Daoy (cell line): ENCODE measurements at places on chromosomes 12 and 14. TPM values are rescaled to one million over a fixed set of nuclear protein-coding genes. Genes with fewer than 3 reads are reported as not detected.

DNA sequence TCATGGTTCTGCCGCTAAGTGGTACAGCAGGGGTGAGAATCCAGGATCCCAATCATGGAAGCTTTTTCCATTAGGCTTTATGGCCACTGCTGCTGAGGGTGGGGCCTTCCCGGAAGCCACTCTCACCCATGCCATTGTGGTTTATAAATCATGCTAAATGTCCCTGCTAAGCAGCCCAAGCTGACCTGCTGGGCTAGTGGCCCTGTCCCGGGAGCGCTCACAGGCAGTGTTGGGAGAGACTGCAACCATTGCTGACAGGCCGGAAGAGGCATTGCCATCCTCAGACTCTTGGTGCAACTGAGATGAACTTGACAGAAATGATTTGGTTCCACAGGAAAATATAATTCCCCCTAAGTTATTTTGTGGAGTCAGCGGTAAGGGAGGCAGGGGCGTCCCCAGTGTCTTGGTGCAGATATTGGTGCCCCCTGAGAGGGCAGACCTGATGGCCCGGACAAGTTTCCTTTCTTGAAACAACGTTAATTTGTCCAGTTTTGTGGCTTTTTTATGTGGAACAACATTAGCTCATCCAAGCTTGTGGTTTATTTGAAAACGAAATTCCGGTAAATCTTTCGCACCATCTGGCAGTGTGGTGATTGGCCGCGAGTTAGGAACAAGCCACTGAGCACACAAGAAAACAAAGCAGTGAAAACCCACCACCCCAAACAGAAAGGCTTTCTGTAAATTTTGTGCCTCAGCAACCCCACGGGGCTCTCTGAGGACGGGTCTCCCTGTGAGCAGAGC lies 82.3 kb downstream of the SSPN start:
- DNase-seq = peak; percentile 60

GRCh38 chr12:26031318-26031717 lies 72.8 kb downstream of the RASSF8 start:
- no peak for DNase-seq

DNA sequence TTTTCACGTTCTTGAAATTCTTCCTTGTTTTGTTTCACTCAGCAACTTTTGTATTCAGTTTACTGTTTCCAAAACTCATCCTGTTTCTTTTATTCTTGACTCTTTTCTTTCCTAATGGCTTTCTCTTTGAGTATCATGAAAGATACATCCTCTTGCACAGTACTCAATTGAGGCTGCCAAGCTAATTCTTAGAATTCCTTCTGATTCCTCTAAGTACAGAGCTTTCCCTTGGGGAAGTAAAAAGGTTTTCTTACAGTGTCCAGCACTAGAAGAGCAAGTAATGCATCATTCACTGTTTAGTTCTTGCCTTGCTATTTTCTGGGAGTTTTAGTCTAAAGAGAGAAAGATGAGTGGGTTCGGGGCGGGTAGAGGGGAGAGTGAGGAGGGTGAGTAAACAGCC lies 154.1 kb downstream of the NEDD1 start:
- DNase-seq = no peak

Gene CCDC175
- 0.12 TPM in 1 of 2 replicates, not detected in the other for total RNA-seq

GRCh38 chr14:91753501-91754128 lies 21.7 kb upstream of the CATSPERB start:
- DNase-seq = peak; percentile 32

DNA sequence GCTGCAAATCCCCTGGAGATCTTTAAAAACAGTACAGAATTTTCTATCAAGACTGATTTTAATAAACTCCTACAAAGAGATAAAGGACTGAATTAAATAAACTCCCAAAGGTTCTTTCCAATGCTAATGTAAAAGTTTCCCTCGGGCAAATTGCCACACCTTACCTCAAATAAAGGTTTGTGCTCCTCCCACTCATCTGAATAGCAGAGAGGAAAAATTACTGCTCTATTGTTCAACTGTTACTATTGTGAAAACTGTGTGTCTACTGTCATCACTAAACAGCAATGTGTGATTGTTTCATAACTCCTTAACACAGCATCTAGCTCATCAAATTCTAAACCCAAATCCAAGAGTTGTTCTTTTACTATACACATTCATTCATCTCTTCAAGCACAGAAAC lies 3.2 kb downstream of the SPTLC2 start:
- DNase-seq = no peak

DNA sequence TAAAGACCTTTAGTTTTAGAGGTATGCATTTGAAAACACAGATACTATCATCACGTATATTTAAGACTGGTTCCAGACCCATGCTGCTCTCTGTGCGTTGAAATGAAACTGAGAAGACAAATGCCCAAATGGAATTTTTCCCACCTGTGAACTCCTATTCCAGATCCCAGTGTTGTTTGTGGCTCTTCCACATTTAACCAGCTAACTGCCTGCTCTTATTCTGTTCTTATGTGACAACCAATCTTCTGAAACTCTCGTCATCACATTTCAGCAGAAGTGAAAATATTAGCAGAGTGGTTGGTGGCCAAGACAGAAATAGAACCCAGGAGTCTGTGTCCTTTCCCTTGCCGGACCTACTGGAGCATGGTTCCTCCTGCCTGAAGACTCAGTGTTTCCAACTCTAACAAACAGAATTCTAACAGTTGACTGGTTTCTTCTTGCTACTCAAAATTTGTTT lies 460.2 kb downstream of the RAD51B start:
- DNase-seq = no peak

Gene EPYC
- total RNA-seq = not detected in 2 replicates

GRCh38 chr12:28294300-28294699 lies 104.0 kb downstream of the CCDC91 start:
- peak; percentile 19 for DNase-seq

Gene SLC4A8
- total RNA-seq = 2.3 and 16.6 TPM in 2 replicates

- DNase-seq = peak; percentile 41
These were observed 3.3 kb upstream of the CHURC1 start for GRCh38 chr14:64910847-64911495.

DNA sequence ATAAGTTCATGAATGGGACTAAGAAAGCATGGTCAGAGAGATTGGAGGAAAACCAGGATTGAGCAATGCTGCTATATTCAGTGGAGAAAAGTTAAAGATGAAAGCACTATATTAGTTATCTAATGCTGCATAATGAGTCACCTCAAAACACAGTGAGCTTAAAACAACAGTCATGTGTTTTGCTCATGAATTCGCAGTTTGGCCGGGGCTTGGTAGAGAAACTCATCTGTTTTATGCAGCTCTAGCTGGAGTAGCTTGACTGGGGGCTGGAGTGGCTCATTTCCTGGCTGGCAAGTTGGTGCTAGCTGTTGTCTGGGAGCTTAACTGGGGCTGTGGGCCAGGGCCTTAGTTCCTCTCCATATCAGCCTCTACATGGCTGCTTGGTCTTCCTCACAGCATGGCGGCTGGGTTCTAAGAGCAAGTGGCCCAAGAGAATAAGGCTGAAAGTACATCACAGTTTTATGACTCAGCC lies 90.1 kb downstream of the ADCK1 start:
- peak; percentile 50 for DNase-seq

Gene RNF212B
- total RNA-seq = not detected in 2 replicates

DNA sequence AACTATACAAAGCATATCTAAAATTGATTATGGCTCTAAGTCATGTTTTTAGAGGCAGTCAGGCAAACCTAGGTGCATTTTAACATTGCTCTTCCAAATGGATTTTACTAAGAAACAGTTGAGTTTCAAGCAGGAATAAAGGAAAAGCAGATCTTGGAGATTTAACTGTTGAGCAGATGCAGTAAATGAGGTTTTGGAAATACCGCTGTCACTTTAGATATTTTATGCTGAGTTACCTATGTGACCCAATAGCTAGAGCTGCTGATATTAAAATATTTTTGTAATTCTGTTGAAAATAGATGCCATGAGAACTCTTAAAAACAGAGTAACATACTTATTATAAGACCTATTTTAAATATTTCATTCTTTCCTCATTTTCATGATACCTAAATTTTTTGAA lies 181.4 kb downstream of the SYT1 start:
- no peak for DNase-seq

Gene WSCD2
- total RNA-seq = 0.06 and 0.63 TPM in 2 replicates

Gene ASPG
- total RNA-seq = not detected in 2 replicates

Gene KRT79
- total RNA-seq = 0.57 and 2.6 TPM in 2 replicates

Gene NTN4
- 36.5 and 41.3 TPM in 2 replicates for total RNA-seq

- no peak for DNase-seq
These were observed 545.2 kb upstream of the MGAT4C start for GRCh38 chr12:86801439-86801838.

Gene CYP27B1
- 2.2 and 2.6 TPM in 2 replicates for total RNA-seq

GRCh38 chr14:29857551-29857950 lies 70.1 kb downstream of the PRKD1 start:
- no peak for DNase-seq

DNA sequence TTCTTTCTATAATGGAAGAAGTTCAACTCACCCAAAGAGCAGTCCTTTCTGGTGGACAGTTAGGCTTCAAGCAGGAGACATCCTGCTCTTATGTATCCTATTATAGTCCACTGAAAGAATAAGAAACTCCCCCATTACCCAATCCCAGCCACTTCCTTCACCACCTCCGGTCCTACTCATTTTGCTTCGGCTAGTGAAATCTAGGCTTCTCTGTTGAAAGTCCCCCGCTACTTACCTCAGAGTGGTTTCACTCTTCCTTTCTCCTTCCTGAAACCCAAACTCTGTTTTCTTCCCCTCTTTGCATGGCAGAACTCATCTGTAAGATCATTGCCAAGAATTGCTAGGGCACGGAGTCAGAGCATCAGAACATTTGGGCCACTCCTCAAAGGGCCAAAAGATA lies at the start of gene GPR84:
GPR84 (minus strand) TSS at position 74 of the 400 bp plus-strand sequence. CDS start 635 bp downstream, outside the sequence.
- no peak for DNase-seq

DNA sequence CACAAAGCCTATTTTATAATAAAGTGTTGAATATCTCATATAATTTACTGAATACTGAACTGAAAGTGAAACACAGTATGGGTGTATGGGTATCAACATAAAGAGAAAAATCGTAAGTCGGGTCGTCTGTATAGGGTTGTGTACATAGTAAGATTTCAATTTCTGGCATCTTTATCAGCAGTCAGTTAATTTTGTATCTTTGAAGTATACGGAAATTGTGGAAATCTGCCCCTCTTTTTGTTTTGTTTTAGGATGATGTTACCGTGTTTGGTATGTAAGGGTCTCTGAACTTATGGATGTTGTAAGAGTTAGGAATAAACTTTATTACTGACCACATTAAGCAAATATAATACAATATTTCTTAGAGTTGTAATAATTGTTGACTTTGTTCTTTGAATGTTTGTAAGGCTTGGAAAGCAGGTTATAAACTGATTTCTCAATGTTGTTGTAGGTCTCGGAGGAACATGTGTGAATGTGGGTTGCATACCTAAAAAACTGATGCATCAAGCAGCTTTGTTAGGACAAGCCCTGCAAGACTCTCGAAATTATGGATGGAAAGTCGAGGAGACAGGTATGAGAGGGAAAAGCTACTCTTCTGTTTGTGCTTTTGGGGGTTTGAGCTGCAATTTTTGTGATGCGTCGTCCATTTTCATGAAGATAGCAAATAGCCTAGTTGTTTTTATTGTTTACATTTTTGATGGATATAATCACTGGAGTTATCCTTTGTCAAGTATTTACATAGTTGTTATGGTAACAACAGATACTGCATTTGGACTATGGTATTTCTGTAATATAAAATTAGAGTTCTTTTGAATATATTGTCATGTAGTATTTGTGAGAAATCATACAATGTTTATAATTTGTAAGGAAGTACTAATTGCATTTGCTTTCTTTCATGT lies 12.0 kb downstream of the EID3 start:
- DNase-seq = no peak

- DNase-seq = peak; percentile 66
These were observed 177.4 kb downstream of the PRKCH start for GRCh38 chr14:61498811-61499210.

DNA sequence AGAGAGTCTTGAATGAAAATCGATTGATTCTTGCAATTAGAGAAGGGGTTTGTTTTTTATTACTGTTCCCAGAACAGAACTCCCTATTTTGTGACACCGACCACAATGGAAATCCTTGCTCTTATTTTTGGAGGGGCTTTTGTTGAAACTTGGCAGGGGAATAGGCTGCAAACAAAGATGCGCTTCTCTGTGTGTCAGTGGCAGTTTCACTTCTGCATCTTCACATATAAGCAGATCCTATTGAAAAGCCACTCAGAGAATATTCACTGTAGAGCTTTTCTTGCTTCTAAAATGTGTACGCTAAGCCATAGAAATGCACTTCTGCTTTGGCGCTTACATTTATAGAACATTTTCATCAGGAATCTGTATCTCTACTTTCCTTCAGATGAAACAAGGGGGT lies 1822.4 kb upstream of the SEL1L start:
- no peak for DNase-seq

Gene PTPRQ
- total RNA-seq = not detected in 2 replicates

Gene NTS
- not detected in 2 replicates for total RNA-seq

Gene BATF
- total RNA-seq = not detected in 2 replicates

GRCh38 chr14:61593330-61593729 lies 102.0 kb upstream of the HIF1A start:
- DNase-seq = no peak

DNA sequence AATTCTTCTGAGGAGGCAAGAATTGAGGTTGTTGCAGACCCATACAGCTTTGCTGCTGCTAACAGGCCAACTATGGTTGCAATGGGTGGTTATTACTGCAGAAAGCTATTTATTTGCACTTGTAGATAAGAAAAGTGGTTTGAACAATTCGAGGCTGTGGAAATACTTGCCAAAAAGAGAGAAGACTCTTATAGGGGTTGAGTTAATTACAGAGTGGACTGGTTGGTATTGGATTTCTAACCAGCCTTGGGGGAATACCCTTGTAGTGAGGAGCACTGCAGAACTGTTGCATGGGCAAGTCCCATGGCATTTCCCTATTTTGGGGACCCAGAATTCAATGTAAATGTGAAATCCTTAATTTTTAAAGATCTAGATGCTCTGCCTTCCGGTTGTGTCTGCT lies 120.5 kb downstream of the KCNMB4 start:
- no peak for DNase-seq

Gene GPR135
- 1.8 and 4.1 TPM in 2 replicates for total RNA-seq

Gene SDS
- not detected in 2 replicates for total RNA-seq

Gene TBC1D30
- 11.8 and 13.0 TPM in 2 replicates for total RNA-seq

- DNase-seq = no peak
These were observed 61.3 kb downstream of the ZNF664 start for GRCh38 chr12:124034297-124034696.

Gene KCNA5
- total RNA-seq = not detected in 2 replicates
